ENCODE measurements at places on chromosomes 3 and 15.
A peak's percentile ranks its signal among the peaks of the same experiment; 100 is the strongest.

- DNase-seq, result no peak
These were observed 333.3 kb upstream of the THBS1 start for GRCh38 chr15:39247574-39247973.

DNA sequence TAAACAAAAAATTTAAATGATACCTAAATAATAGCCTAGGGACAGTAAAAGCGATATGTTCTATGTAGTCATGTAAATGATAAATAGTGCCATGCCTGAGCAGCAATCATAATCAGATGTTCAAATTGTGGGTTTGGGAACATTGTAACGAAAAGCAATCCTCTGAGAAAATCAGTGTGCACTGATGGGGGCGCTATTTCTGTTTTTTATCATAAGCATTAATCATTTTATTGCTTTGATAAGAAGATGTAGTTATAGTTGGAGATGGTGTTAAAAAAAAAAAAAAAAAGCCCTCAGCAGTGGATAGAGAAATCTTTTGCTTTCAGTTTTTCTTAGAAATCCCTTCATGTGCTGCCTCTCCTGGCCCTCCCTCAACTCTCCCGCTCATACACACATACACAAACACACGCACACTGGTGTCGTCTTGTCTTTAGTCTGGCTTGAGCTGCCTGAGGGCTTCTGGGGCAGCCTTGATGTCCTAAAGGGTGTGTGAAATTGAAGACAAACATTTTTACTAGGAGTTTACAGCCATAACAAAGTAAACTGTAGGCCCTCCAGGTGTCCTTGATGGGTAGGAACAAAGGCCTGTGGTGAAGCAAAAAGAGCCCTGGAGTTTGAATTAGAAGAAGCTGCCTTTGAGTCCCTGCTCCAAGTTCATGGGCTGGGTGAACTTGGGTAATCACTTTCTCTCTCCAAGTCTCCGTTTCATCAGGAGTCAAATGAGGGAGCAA, 428.1 kb downstream of the SOX2 start:
- no peak for DNase-seq

DNA sequence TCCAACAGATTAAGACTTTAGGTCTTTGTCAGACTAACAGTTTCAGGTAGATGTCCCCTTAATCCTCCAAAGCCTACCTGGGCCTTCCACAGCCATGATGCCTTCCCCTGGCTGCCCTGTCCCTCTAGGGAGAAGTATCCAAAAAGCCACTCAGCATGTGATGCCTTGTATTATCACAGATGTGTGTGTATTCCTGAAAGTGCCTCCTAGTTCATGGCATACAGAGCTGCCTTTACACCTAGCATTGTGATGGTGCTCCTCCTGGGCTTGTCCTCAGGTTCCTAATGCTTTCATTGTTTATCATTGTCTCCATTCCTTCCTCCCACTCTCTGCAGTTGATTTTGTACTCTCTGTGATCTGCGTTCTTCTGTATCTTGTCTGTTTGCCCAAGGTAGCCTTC, 43.6 kb downstream of the CMSS1 start:
- no peak for DNase-seq

GRCh38 chr3:133375403-133375745, 24.5 kb upstream of the BFSP2 start:
- DNase-seq, result no peak

GRCh38 chr3:64342940-64343688, 117.8 kb upstream of the PRICKLE2 start:
- no peak for DNase-seq

DNA sequence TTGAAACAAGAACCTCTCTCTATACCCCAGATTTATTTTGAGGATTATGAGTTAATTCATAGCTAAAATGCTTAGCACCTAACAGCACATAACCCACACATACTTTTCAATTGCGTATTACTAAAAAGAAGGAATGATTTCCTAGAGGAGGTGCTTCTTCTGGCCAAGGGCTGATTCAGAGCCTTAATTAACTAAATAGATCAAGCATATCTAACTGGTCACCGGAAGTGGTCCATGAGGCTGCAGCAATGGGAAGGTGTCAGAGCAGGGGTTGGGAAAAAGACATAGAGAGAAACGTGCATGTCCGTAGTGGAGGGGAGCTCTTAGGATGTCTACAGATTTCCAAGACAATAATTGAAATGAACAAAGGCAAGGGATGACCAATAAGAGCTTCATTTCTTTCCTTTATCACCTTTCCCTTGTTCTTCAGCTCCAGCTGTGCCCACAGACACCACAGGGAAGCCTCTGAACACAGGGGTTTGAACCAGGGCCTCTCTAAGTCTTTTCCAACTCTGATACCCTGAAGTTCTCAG, 467 bp downstream of the HGD start:
- DNase-seq, result no peak

- DNase-seq, result no peak
These were observed 13.5 kb upstream of the ACSBG1 start for GRCh38 chr15:78247911-78248310.

DNA sequence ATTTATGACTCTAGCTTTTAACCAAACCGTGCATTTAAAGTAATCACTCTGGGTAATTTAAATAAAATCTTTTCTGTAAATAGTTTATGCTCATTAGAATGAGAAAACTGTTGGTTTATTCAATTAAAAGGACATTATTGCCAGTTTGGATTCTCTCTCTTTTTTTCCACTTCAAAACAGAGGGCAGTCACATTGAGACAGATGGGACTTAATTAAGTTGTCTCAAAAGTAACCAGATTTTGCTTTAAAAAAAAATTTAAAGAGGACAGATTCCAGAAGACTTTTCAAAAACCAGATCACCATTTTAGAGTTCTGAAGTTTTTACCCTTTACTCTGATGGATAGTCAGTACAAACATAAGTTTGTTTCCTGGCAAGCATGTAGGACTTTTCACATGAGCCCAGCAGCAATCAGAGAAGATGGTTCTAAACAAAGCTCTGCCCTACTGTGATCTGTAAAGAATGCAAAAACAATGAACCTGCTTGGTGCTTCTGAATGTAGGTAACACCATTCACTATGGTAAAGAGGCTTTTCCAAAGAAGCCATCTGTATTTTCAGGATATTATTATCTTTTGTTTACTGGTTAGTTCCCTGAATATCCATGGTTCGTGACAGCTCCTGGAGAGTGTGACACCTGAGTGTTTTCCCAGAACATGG, 136.2 kb downstream of the LRTM1 start:
- no peak for DNase-seq

DNA sequence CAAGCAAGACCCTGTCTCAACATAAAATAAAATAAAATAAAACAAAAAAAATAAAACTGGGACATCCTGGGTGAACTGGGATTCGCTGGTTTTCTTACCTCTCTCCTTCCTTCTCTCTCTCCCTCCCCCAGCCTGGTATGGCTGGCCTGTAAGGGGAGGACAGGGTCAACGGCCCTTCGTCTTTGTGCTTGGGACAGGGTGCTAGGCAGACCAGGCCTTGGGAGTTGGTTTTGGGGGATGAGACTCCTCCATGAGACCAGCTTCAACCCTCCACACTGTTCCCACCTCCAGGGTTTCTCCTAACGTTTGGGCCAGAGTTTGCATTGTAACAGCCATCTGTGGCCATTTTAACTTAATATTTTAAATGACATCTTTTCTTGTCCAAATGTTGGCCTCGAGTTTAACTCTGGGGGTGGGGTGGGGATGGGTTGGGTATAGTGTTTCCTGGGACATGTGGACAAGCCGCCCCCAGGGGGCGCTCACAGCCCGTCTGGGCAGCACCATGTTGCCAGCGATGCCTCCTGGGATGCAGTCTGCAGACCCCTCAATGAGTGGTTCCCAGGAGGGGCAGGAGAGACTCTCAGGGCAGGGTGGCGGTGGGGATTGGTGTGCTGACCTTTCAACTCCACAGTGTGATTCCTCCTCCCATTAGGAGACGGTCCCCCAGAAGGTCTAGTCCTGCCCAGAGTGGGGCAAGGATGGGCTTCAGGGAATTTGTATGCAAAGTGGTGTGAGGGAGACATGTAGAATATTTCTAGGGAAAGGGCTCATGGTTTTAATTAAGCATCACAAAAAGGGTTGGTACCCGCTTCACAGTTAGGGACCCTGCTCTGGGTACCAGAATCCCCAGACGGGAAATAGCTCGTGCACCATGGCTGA, 37.7 kb upstream of the LCTL start:
- DNase-seq, result peak; percentile 86

- no peak for DNase-seq
These were observed 185.2 kb downstream of the RPLP1 start for GRCh38 chr15:69637818-69638217.
